ENCODE measurements at places on chromosomes 5 and 9.

DNA sequence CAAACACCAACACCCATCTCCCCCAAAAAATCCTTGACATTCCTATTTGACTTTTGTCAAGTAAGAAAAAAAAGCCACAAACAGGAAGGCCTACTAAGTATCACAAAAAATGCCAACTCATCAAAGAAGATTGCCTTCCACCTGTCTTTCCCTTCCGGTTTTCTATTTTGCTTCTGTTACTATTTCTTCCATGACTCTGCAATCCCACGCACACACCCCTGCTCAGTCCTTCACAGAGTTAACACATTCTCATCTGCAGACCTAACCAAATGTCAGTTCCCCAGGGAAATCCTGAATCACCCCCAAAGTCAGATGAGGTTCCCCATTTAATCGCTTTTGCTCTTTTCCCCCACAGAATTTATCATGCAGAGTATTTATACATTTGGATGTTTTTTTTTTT, 15.1 kb downstream of the LPAR1 start:
- DNase-seq = no peak

GRCh38 chr5:109192555-109193281, 217.1 kb downstream of the PJA2 start:
- DNase-seq = no peak

GRCh38 chr9:136242918-136243525, 2.6 kb downstream of the QSOX2 start:
- DNase-seq = no peak

GRCh38 chr5:37833990-37834389, 5.9 kb downstream of the GDNF start:
- no peak for DNase-seq

GRCh38 chr5:13910201-13910600, 34.3 kb downstream of the DNAH5 start:
- no peak for DNase-seq

GRCh38 chr9:89444925-89445765, 52.8 kb downstream of the SEMA4D start:
- no peak for DNase-seq

DNA sequence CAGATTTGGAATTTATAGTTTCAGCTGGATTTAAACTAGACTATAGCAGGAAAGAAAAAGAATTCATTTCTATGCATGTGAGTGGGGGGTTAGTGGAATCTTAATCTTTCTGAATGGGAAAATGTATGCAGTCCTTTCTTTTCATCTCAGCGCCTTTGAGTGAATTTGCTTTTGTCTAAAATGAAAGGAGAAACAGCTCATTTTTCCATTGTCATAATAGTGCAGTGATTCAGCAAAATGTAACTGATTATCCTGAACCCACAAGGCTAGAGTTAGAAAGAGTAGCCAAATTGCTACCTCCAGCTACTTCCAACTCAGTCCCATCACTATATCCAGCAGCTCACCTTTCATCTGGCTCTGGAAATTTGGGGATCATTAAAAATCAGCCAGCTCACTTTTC, 134.4 kb downstream of the ADAMTSL1 start:
- no peak for DNase-seq

DNA sequence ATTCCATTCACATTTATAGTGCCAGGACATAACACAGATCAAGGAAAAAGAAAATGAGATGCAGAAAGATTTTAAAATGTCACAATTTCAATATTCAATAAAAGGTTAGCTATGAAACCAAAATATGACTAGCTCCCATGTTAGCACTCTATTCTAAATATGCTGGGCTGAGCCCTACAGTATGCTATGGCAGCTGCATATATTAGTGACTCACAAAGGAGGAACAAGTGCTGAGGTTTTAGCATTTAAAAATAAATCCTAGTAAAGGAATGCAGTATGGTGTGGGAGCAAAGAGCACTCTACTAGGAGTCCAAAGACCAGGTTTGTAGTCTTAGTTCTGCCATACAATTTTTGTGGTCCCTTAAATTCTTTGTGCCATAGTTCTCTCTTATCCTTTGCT, 118.4 kb downstream of the OXCT1 start:
- no peak for DNase-seq

DNA sequence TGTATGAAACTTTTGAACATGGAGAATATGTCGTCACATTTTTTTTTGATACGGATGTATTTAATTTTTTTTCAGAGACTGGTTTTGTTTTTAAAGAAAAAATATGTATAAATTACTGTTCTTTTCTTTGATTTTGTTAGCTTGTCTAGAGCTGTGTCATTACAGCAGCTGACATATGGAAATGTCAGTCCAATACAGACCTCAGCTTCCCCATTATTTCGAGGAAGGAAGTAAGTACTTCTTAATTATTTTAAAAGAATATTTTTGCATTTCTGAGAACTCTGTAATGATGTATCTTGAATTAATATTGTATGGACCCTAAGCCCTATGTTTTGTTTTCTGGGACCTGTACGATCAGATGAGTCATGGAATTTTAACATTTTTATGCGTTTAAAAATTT, 7.6 kb downstream of the TENT2 start:
- no peak for DNase-seq

DNA sequence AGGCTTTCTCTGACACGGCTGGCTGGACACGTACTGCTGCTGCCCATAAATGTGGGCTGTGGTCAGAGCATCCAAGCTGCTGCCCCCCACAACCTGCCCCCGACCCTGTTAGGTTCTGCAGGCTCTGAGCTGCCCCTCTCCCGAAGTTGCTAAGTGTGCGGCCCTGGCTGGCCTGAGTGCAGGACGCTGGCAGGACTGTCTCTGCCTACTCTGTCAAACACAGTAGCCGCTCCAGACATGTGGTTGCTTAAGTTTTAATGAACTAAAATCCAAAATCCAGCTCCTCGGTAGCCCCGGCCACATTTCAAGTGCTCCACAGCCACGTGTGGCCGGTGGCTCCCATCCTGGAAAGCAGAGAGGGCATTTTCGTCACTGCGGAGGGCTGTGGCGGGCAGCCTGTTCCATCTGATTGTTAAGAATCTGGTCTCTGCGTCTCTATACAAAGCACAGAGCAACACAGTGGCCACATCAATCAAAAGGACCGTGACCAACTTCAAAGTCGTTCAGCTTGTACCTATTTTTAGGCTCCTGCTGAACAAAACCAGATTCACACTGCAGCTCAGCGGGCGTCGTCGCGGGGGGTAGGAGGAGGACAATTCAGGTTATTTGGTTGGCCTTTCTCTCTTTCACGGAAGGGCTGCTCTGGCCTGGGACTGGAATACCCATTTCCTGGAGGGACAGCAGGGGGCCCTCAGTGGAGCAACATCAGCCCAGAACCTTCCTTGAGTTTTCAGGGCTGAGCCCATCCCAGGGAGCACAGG, 68.9 kb downstream of the PTCH1 start:
- no peak for DNase-seq

GRCh38 chr9:15843931-15844330, 291.1 kb downstream of the CCDC171 start:
- no peak for DNase-seq

- no peak for DNase-seq
Measured at GRCh38 chr9:79812099-79812498, 240.3 kb downstream of the TLE4 start.

GRCh38 chr5:74281166-74281565, 359.4 kb downstream of the ENC1 start:
- DNase-seq = no peak

GRCh38 chr5:10699987-10700386, 61.0 kb downstream of the DAP start:
- DNase-seq = no peak

- no peak for DNase-seq
Measured at GRCh38 chr5:168316139-168316578, 24.7 kb downstream of the WWC1 start.

GRCh38 chr9:94033383-94033782, 50.9 kb upstream of the PTPDC1 start:
- DNase-seq = no peak

GRCh38 chr5:143713047-143714003, 98.6 kb upstream of the HMHB1 start:
- no peak for DNase-seq

- no peak for DNase-seq
Measured at GRCh38 chr9:111301195-111301594, 28.8 kb downstream of the OR2K2 start.

DNA sequence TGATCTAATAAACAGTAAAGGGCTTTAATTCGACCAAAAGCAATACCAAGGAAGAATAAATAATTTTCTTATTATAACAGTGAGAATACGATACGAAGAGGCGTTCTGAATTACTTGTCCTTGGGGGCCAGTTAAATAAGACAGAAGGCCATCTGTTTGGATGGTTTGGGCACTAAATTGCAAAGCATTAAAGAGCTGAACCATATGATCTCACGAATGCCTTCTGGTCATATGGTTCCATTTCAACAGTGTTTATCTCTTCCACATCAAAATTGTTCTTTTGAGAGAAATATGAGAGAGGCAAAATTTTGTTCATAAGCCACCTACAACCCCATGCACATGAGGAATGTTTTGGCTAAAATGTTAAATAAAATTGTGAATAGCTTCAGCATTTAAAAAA, 605.4 kb downstream of the PTPRD start:
- DNase-seq = no peak

- no peak for DNase-seq
Measured at GRCh38 chr9:18531136-18532065, 57.4 kb downstream of the ADAMTSL1 start.

GRCh38 chr9:114214181-114214580, 58.8 kb downstream of the COL27A1 start:
- no peak for DNase-seq

GRCh38 chr9:90333226-90333625, 309.4 kb downstream of the DIRAS2 start:
- DNase-seq = no peak

- no peak for DNase-seq
Measured at GRCh38 chr5:109411627-109412026, 1.9 kb upstream of the PJA2 start.

GRCh38 chr5:111582451-111582850, 70.1 kb upstream of the STARD4 start:
- DNase-seq = no peak

DNA sequence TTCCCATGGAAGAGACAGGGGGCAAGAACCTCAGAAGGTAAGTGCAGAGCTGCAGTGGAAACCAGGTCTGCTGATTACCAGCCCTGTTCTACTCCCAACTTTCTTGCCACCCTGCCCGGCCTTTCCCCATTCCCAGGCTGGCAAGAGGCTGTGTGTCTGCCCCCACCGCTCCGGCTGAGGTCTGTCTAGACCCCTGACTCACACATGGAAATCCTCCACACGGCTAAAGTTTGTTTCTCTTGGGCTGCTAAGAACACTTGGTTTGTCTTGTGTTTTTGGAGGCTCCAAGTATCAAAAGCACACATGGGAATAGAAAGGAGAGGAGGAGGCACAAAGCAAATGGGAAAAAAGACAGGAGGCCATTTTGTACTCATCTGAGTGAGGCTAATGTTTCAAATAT, 168.3 kb downstream of the GABBR2 start:
- no peak for DNase-seq

- no peak for DNase-seq
Measured at GRCh38 chr5:125269926-125270325, 523.5 kb upstream of the ZNF608 start.

GRCh38 chr5:89444088-89444487, 561.1 kb upstream of the MEF2C start:
- no peak for DNase-seq

GRCh38 chr9:107989544-107989943, 500.0 kb upstream of the KLF4 start:
- no peak for DNase-seq

- no peak for DNase-seq
Measured at GRCh38 chr5:75510417-75510835, 1.0 kb downstream of the CERT1 start.

DNA sequence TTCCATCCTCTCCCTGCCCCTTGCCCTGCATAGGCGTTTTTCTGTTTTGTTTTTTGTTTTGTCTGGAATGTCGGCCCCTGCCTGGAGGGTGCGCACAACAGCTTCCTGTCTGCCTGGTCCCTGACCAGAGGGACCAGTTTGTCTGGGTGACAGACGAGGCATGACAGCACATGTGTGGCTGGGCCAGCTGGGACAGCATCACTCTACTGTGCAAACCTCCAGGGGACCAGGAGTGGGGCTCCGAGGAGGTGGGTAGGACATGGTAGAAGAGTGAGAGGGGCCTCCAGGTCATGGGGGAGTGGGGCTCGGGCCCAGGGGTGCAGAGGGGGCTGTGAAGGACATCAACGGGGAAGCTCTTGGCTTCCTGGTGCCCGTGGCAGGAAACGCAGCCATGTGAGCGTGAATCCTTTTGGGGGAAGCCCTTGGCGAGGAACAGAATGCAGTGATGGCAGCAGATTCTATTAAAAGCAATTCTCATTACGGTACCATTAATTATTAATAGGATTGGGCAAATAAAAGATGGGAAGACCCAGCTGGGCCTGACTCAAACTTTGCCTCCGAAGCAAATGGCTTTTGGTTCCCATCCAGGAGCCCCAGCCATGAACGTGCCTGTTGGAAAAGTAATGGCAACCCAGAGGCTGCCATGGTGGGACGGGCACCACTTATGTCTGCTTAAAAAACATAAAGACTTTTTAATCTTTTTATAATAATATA, 184.4 kb upstream of the IER5L start:
- no peak for DNase-seq

DNA sequence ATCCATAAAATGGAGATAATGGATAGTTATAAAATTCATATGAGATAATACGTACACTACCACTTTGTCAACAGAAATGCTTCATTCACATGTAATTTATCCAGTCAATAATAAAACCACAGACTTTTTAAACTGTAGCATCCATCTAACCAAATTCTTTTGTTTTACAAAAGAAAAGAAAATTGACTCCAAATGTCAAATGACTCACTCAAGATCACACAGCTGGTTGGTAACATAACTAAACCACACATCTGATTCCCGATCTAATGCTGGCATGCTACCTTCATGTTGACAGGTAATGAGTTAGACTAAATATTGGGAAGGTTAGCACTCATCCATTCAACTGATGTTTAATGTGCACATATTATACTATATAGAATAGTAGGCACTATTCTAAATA, 4.9 kb downstream of the FRMD3 start:
- no peak for DNase-seq

DNA sequence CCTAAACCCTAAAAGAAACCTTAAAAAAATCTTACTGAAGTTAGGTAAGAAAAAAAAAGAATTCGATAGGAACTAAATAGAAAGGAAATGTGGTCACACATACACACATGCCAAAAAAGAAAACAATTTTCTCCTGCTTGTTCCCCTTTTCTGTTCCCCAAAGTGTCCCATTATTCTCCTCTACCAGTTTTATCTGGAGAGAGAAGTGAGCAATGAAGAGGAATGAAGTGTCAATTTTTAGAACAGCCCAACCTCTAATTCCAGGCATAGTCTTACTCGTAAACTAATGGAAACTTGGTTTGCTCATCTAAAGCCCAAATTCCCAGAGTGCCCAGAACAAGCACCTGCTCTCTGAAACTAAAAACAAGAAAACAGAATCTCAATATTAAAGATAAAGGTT, 26.1 kb downstream of the AP3B1 start:
- no peak for DNase-seq

- DNase-seq = no peak
Measured at GRCh38 chr9:16543686-16544085, 326.8 kb downstream of the BNC2 start.

DNA sequence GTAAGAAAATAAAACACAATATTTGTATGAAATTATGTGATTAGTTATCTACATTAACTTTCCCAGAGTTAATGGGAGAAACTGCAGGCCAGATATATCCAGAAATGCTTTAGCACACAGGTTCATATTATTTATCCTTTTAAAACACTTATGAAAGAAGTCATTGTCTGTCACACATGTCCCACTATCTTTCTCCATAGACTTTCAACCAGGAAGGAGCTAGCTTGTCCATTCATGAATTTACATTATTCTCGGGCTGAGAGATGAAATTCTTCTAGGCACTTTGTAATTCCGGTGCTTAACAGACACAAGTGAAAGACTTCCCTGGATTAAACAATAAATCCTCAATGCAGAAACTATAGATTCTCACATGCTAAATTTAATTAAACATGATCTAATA, 1043.2 kb downstream of the CDH9 start:
- DNase-seq = no peak
